HTR-8/SVneo (cell line): ENCODE measurements at places on chromosomes 5 and 9.

DNA sequence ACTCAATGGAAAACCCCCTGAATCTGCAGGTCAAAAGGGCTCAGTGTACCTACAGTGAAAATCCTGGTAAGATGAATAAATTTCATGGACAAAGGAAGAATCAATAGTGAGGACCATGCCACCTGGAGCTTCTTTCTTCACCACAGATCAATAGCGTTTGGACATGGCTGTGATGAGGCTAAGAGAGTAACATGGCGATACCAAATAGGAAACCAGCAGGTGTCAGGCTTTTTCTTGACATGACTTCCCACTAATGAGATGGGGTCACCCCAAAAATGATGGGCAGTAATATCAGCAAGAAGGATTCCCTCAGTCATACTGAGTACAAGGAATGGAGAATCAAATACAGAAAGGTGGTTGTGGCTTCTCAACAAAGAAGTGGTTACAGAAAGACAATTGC lies 208.5 kb upstream of the PLPPR1 start:
- no peak for DNase-seq

DNA sequence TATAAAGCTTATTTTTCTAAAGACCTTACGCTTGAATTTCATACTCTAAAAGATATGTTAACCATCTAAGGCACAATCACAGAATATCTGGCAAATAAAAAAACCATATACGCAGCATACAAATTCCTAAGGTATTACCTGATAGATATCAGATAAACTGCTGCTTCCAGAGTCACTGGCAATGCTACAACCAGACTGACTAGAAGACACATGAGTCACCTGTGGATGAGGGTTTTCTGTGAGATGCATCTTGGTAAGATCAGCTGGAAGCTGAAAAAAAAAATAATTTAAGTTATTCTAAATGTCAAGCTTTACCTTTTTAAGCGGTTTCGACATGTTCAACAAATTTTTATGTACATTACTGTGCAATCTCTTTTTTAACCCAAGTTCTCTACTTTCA lies 113.8 kb downstream of the RAPGEF6 start:
- DNase-seq: peak; percentile 10

- DNase-seq: no peak
Measured at GRCh38 chr5:116115163-116115562, 30.3 kb downstream of the COMMD10 start.

DNA sequence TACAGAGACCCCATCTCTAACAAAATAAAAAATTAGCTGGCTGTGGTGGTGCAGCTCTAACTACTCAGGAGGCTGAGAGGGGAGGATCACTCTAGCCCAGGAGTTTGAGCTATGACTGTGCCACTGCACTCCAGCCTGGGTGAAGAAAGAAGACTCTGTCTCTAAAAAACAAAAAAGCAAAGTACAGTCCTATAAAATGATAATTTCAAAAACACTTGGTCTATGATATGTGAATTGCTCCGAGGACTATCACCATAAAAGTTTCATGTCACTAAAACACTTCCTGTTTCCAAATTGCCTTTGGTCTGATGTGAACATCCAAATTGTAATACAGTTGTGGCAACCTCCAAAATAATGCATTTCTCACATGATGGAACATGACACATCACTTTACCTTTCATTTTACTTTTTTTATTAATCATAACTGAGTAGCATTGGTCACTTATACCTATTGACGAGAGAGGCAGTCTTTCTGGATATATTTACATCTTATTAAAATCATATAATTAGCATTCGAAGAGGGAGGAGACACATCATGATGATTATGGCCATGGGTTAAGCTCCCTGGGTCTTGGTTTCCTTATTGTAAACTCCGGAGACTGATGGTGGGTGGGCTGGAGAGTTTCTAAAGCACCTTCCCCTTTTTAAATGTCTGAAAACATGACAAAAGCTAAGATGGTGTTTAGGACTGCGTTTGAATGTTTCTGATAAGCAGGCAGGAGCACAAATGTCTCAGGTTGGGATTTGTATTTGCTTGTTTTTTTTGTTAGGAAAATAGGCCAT lies 25.8 kb upstream of the CD180 start:
- DNase-seq: no peak

- no peak for DNase-seq
Measured at GRCh38 chr9:114112778-114113584, 13.9 kb upstream of the KIF12 start.

- no peak for DNase-seq
Measured at GRCh38 chr5:109224276-109224882, 185.4 kb downstream of the PJA2 start.

DNA sequence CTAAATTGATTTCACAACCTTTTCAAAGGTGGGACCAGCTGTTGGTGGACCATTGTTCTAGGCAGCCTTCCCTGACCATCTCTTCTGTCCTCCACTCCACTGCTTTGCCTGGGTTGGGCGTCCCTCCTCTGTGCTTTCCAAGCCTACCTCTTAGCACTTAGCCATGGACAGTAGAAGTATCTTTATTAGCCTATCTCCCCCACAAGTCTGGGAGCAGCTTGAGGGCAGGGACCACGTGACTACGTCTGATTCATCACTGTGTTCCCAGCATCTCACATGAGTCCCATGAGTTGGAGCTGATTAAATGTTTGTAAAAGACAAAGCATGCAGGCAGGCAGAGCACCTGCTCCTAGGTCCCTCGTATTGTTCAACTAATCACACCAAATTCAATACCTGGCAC lies 20.9 kb downstream of the MORN5 start:
- DNase-seq: peak; percentile 69

GRCh38 chr5:4018007-4018406 lies 422.4 kb downstream of the IRX1 start:
- no peak for DNase-seq

DNA sequence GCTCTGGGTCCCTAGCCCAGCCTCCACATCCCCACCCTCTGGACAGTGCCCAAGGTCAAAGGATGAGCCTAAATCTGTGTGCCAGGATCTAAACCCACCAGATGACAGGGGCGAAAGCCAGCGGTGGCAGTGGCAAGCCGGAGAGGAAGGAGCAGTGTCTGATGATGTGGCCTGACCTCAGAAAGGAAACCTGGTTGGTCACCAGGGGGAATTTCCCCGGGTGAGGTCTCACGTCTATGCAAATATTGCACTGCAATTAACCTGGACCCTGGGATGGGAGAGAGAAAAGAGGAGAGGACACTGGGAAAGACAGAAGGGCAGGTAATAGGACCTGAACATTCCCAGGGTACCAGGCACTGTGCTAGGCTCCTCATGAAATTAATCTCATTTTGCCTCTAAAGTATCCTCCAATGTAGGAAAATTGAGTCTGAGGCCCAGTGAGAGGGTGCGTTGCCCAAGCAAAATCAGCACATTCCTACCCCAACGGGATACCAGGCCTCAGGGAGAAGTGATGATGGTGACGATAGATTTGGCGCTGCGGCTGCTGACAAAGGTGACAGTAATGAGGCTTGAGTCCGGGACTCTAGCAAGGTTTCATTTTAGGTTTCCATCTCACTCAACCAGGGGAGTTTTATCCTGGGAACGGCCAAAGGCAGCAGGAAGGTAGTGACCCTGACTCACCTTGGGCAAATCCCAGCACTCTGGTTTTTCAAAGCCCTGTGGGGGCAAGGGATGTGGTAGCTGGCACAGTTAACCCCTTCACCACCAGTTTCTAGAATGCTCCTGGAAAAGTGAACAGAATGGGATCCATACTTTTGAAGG lies 13.4 kb upstream of the TNIP1 start:
- DNase-seq: no peak

DNA sequence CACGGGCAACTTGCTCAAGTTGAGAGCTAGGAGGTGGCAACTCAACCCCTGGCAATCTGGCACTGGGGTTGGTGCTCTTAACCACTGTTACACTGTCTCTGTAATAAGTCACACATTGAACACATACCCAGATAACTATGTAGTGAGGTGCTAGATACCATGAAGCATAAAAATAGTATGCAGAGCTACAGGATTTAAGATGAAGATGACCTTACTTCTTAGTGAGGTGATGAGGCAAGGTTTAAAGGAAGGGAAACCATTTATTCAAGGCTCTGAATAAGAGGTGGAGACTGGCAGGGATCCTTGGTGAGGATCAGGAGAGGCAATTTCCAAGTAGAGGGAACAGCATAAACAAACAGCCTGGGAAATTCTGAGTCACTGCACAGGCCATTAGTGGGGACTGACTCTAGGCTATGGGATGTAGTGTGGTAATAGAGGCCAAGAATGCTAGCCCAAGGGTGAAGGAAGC lies 67.6 kb upstream of the NR3C1 start:
- DNase-seq: no peak

DNA sequence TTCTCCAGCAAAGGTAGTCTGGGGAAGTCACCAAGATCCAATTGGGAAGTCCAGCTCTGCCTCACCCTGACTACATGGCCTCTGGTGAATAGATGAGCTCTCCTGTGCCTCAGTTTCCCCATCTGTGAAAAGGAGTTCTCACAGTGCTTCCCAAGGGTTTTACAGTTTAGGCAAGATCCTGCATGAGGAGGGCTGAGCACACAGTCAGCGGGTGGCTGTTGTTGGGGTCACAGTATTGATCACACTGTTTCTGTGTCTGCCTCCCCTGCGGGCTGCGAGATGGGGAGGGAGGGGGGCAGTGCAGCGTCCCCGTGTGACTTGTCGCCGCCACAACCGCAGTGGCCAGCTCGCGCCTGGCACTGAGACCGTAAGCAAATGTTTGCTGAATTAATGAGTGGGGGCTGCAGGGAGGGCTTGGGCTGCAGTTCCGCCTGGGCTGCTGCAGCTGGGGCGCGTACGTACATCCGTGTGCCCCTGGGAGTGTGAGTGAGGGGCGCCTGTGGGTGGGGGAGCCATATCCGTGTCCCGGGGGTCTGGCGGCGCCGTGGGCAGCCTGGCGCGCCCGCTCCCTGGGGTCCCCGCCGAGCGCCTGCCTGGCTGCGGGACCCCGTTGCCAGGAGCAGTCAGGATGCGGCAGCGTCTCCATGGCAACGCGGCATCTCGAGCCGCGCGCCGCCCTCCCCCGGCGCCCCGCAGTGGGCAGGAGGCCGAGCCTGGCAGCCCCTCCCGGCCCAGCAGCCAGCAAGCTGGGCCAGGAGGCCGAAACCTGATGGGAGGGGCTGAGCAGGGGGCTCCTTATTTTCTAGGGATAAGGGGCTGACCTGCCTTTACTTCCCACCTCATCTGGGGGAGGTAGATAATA lies 31.4 kb upstream of the PSD2 start:
- DNase-seq: no peak

GRCh38 chr9:35001803-35002502 lies 12.4 kb downstream of the DNAJB5 start:
- DNase-seq: no peak

DNA sequence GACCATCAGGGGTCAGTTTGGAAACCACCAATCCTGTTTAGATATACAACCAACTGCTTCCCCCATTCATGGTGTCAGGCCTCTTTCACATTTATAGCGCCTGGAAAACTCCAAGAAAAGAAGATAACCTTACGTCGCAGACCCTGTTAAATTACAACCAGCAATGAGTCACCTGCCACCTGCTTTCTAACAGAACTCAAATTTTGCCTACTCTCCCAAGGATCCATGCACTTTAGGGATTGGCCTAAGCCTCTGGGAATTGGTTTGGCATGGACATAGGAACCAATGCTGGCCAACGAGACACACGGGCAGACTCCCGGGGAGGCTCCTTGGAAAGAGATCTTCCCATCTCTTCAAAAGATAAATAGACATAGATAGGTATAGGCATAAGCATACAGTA lies 87.0 kb downstream of the FEM1C start:
- DNase-seq: no peak

- DNase-seq: no peak
Measured at GRCh38 chr5:3596857-3597166, 1.2 kb downstream of the IRX1 start.

DNA sequence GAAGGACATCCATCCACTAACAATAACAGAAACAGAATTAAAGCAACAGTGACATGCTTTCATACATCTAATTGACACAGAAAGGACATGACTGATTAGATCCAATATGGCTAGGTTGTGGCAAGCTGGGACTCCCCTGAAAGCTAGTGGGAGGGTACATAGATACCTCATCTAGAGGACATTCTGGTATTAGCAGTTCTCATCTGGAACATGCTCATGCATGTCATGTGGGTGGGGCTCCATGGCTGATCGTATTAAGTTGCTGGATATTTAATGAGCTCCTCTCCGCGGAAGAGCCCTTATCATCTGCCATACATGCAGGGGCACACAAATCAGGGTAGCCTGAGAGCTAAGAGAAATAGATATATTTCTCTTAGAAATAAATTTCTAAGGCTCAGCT lies 358.9 kb downstream of the ICE1 start:
- no peak for DNase-seq

GRCh38 chr9:131641618-131642495 lies 96.5 kb downstream of the PRRT1B start:
- no peak for DNase-seq

DNA sequence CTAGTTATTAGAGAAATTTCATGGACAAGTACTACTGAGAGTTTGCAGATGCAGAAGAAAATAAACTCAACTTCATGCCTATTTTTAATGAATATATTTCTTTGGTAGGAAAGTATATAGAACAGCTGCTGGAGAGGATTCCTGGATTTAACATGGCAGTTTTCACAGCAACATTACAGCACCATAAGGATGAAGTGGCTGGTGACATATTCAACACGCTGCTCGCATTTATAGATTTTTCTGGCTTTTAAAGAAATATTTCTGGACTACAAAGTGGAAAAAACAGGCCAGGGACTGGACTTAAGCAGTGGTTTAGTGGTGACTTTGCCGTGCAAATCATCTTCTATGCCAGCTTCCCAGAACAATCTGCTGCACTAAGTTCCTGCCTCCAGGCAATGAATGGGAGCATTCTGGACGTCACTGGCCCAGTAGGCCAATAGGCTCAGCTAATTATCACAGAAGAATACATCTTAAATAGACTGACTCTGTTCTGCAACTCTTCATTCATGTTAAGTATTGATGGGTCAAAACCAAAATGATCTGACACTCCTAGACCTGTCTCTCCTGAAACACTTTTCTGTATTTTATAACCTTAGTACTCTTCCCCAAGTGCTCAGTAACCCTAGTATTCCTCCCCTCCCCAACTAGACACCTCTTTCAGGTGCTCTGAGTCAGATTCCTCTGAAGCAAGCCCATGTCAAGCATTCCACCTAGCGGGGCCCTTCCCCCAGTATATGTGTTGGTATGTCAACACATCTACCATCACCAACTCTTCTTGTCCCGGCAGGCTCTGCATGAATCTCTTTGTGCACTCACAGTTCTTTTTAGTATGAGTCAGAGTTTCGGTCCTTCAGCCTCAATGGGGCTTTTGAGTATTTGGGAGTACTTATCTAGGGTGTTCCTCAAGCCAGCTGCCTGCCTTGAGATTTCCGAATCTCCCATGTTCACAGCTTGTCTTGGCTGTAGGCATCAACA lies 625.5 kb downstream of the CHSY3 start:
- no peak for DNase-seq
